ENCODE measurements at places on chromosomes 11 and 22. TPM values are rescaled to one million over a fixed set of nuclear protein-coding genes. Genes with fewer than 3 reads are reported as not detected.

DNA sequence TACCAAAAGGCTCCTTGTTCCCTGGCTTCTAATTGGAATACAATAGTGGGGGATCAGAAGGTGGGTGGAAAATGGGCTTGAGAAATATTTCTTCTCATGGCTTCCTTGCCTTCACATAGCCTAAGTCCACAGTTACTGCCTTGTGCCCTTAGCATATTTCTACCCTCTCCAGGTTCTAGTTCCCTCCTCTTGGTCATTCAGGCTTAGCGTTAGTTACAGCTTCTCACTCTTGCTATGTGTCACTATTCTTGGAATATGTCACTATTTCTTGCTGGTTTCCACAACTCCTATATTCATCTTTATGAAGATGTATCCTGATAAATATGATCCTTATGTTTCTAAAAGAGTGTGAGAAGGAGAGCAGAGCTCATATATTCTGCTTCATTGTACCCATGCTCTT lies 2.5 kb downstream of the OR2D2 start:
- no peak overlapping the region for H3K27ac ChIP-seq
- no peaks in the 10 kb centered on the region for H3K27me3 ChIP-seq
- H3K4me3 ChIP-seq = no peak overlapping the region
- no peaks in the 10 kb centered on the region for H3K4me1 ChIP-seq

DNA sequence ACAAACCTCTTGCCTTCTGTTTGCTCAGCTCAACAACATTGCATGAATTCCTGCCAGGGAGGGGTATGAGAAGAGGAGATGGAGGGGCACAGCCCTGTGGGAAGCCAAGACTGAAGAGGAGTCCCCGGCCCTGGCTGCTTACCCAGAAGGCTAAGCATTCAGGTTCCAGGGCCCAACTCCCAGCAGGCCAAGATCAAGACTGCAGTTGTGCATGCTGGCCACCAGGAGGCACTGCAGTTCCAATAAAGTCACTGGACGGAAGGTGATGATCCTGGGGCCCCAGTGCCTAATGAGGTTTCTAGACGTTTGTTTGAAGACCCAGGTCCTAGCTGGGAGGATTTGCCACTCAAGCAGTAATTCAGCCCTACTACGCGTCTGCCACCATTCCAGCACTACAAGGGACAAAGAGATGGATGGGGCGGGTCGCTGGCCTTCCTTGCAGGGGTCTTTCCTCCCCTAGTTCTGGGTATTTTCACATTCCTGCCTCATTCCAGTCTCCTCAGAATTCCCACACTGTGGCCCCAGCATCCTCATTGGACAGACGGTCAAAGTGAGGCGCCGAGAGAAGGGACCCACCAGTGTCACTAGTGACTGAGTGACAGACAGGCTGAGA lies 23.6 kb downstream of the ALX4 start:
- H3K27me3 ChIP-seq = no peaks in the 10 kb centered on the region
- no peak overlapping the region for H3K27ac ChIP-seq
- DNase-seq = peak; percentile 87
- H3K4me3 ChIP-seq = no peak overlapping the region

DNA sequence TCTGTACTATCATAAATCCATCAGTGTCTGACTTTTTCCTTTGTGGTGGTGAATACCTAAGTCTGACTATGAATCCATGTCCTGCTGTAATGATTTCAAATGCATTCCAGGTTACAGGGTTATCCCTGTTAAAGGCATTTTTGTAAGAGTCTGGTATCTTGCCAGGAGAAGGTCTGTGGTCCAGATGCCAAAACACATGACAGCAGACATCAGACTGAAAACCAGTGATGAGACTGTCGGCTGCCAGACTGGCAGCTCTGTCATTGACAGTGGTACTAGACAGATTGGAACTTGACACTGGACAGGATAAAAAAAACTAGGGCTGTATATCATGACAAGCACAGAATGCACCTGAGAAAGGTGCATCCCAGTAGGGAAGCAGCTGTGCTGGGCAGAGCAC lies 301.8 kb upstream of the FAT3 start:
- no peaks in the 10 kb centered on the region for H3K4me1 ChIP-seq
- no peak overlapping the region for H3K27ac ChIP-seq
- DNase-seq = no peak
- H3K27me3 ChIP-seq = no peaks in the 10 kb centered on the region
- no peaks in the 10 kb centered on the region for H3K36me3 ChIP-seq

DNA sequence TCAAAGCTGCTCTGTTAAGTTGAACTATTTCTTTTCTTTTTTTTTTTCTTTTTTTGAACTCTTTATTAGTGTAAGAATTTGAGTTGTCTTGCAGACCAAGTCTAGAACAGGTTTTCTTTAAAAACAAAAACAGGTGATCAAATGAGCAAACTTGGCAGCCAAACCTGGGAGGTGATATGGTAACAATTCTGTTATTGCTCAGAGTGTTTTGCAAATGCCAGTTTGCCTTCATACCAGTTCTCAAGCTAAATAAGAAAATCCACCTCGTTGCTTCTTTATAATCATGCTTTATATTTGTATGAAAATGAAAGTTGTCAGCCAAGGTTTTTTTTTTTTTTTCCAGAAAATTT lies 76.9 kb downstream of the DEPDC5 start:
- no peaks in the 10 kb centered on the region for H3K27me3 ChIP-seq
- H3K36me3 ChIP-seq = peaks cover 34% of the 10 kb centered on the region
- DNase-seq = no peak
- H3K27ac ChIP-seq = no peak overlapping the region
- H3K4me3 ChIP-seq = no peak overlapping the region

DNA sequence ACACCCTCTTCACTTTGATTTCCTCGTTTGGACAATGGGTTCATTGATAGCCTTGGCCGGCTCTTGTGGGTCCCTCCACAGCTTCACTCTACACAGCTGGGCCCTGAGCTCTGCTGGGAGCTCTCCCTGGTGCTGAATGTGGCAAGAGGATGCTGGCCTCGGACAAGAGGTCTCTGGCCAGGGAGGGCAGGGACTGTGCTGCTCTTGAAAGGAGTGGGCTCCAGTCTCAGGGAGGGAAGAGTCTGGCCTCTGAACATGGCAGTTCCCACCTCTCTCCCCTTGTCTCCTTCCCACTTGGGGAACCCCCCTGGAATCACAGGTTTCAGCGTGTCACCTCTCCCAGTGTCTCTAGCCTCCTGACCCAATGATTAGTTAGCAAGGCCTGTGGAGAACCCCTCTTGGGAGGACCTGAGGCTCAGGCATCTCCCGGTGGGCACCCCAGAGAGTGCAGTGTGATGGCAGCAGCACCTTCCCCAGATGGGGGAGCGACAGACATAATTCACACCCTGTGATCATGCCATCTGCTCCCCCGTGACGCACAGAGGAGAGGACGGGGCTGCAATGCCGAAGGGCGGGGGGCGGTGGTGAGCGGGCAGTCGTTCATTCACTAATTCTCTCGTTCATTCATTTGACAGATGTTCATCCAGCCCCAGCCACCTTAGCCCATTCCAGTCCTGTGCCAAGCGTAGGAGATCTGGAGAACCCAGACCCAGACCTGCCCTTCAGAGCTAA lies 2.8 kb upstream of the CABP7 start:
- no peaks in the 10 kb centered on the region for H3K4me1 ChIP-seq
- H3K4me3 ChIP-seq = no peak overlapping the region
- H3K27ac ChIP-seq = no peak overlapping the region
- H3K27me3 ChIP-seq = peaks cover 24% of the 10 kb centered on the region

DNA sequence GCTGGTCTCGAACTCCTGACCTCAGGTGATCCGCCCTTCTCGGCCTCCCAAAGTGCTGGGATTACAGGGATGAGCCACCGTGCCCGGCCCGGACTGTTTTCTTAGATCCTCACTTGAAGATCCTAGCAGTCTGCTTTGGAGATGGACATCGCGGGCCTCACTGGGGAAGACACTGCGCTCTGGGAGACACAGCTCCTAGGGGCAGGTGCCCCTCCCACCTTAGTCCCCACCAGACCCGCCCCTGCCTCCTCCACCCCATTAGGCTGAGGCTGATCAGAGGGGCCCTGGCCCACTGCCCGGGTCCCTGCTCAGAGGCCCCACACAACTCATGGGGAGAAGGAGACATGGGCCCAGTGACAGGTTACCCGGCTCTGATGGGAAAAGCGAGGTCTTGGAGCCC lies 11.3 kb upstream of the LTO1 start:
- H3K36me3 ChIP-seq = no peaks in the 10 kb centered on the region
- H3K4me3 ChIP-seq = no peak overlapping the region
- H3K27ac ChIP-seq = no peak overlapping the region
- H3K27me3 ChIP-seq = no peaks in the 10 kb centered on the region

DNA sequence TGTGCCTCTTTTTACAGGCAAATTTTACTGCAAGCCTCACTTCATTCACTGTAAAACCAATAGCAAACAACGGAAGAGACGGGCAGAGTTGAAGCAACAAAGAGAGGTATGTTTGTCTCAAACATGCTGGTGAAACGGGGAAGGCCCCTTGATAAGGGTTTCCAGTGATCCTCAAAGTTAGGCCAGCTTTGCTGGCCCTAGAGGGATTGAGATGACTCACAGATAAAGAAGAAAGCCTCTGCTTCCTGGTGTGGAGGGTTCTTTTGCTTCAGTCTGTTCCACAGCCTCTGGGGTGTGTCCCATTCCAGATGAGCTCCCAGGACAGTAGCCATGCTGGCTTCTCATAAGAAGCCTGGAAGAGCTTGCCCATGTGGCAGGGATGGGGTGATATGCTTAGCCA lies 118.9 kb upstream of the PARVA start:
- H3K4me1 ChIP-seq = no peaks in the 10 kb centered on the region
- H3K27ac ChIP-seq = no peak overlapping the region
- DNase-seq = no peak
- H3K27me3 ChIP-seq = no peaks in the 10 kb centered on the region

DNA sequence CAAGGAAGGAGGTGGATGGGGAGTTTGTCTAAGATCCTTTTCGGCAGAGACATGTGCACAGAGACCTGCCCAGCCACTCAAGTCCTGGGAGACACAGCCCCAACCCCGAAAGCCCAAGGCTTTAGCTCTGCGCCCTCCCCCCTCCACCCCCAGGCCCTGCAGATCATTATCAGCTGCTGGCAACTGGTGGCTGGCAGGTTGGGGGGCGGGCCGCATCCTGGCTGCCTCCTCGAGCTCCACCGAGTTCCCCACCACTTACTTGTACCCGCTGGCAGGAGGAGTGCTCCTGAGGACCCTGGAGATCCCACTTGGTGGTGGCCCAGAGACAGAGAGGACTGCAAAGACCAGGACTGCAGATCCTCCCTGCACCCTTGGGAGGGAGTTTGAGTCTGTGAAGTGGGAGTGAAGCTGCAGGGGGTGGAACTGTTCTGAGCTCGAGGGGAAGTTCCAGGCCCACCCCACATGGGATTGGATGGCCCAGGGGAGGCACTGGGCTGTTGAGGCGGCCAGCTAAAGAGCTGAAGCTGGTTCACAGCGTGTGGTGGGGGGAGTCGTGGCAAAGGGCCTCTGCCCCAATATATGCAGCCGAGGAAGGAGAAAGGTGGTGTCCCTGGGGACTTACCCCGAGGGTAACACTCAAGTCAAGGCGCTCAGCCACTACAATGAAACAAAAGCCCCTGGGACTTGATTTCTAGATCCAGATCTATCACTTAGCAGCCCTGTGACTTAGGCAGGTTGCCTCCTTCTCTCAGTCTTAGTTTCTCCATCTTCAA lies 19.9 kb upstream of the CCDC86 start:
- no peak for DNase-seq
- H3K27me3 ChIP-seq = no peaks in the 10 kb centered on the region
- no peaks in the 10 kb centered on the region for H3K36me3 ChIP-seq
- H3K27ac ChIP-seq = no peak overlapping the region
- H3K4me1 ChIP-seq = no peaks in the 10 kb centered on the region

GRCh38 chr11:47511917-47512316 lies 41.0 kb downstream of the CELF1 start:
- H3K4me3 ChIP-seq = no peak overlapping the region
- DNase-seq = no peak
- H3K27ac ChIP-seq = no peak overlapping the region
- H3K4me1 ChIP-seq = peaks cover 26% of the 10 kb centered on the region
- H3K36me3 ChIP-seq = peaks cover 7% of the 10 kb centered on the region

DNA sequence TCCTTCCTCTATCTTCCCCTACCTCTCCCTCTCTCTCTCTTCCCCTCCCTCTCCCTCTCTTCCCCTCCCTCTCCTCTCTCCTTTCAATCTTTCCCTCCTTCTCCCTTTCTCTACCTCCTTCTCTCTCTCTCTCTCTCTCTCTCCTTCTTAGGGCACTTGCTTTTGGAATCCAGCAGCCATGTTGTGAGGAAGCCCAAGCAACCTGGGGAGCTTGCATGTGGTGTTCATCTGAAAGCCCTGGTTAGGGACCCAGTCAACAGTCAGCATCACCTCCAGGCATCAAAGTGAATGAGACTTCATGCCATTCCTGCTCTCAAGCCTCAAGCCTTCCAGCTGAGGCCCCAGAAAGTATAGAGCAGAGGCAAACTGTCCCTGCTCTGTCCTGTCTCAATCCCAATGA lies 65.6 kb upstream of the SHISAL1 start:
- H3K27me3 ChIP-seq = no peaks in the 10 kb centered on the region
- DNase-seq = no peak
- no peaks in the 10 kb centered on the region for H3K4me1 ChIP-seq
- no peak overlapping the region for H3K27ac ChIP-seq
- no peak overlapping the region for H3K4me3 ChIP-seq

The ADAMTS8 gene
- 5.0 TPM for total RNA-seq

The CD82 gene
- 5.9 TPM for total RNA-seq

The ANAPC15 gene
- 72.6 TPM for total RNA-seq

The FGF3 gene
- total RNA-seq = not detected

The POLD4 gene
- total RNA-seq = 22.3 TPM

The PARVG gene
- 1.3 TPM for total RNA-seq

The CRACR2B gene
- 29.0 TPM for total RNA-seq

The TSSK2 gene
- total RNA-seq = not detected
